ENCODE measurements at places on chromosomes 2 and 18. TPM values are rescaled to one million over a fixed set of nuclear protein-coding genes. Genes with fewer than 3 reads are reported as not detected.

GRCh38 chr2:63012541-63012940 lies 38.1 kb upstream of the OTX1 start:
- DNase-seq, result no peak

DNA sequence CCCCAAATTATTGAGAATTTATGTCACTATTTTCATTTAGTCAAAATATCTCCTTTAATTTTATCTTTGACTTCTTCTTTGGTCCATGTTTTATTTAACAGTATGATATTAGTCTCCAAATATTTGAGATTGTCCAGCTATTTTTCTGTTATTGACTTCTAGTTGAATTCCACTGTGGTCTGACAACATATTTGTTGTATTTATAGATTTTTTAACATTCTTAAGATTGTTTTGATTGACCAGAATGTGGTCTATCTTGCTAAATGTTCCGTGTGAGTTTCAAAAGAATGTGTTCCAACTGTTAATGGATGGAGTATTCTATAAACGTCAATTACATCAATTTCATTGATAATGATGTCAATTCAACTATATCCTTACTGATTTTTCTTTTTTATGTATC lies 1452.1 kb downstream of the SUCLG1 start:
- no peak for DNase-seq

The CAPN14 gene
- total RNA-seq, result not detected

DNA sequence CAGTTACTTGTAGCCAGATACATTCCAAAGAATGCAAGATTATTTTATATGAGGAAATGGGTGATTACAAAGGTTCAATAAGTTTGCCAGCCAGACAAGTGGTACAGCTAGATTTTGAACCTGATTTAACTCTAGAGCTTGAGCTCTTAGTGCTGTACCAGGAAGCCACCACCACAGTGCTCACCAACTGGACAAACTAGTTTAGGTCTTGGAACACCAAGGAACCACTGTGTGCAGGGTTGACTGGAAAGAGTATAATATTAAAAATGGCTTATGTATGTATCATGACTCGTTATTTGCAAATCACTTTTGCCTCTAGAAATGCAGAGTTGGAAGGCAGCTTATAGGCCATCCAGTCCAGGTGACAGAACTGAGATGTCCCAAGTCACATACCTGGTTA lies 177.2 kb downstream of the TXNL1 start:
- no peak for DNase-seq

- DNase-seq, result no peak
Observed at GRCh38 chr2:114034742-114035141, 144.9 kb downstream of the ACTR3 start.

DNA sequence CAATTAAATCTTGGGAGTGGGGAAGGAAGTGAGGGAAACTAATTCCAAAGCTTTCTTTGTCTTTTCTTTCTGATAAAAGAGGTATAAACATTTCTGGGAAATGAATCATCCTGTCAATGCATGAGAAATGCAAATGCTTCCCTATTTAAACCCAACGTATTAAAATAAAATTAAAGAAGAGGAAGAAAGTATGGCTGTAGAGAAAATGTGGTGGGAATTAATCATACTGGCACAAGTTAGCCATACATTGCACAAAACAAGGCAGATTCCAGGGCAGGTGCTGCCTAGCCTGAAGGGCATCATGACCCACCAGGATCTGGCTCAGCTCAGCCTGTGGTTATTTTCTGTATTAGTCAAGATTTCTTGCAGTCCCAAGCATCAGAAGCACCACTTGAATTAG lies 338.0 kb downstream of the NYAP2 start:
- peak; percentile 57 for DNase-seq

The ERBB4 gene
- 0.07 TPM for total RNA-seq

DNA sequence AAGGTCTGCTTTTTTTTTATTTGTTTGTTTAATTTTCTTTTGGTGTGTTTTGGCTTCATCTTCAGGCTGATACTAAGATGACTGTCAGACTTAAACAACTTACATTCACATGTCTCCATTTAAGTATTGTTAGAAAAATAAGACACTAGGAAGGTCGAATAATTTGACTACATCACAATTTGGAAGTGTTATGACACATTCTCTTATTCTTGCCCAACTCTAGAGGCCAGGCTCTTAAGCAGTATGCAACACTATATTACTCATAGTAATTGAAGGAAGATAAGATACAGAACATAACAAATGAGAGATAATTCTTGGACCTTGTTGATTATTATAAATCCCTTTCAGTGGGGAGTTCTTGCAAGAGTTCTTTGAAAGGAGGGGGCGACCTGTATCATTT lies 295.3 kb upstream of the COL3A1 start:
- no peak for DNase-seq

DNA sequence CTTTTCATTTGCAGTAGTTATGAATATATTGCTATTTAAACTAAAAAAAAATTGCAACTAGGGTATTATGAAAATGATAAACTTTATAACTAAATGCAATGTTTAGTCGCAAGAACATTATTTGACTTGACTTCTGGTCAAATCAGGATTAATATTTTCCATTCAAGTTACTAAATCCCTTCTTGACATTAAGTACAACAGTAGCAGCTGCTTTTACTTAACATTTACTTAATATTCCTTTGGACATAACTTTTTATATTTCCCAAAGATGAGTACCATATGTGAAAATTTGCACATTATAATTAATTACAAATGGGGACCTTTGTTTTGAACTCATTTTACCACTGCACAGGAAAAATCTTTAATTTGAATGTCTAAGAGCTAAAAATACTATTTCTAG lies 74.0 kb downstream of the PMS1 start:
- DNase-seq, result no peak

DNA sequence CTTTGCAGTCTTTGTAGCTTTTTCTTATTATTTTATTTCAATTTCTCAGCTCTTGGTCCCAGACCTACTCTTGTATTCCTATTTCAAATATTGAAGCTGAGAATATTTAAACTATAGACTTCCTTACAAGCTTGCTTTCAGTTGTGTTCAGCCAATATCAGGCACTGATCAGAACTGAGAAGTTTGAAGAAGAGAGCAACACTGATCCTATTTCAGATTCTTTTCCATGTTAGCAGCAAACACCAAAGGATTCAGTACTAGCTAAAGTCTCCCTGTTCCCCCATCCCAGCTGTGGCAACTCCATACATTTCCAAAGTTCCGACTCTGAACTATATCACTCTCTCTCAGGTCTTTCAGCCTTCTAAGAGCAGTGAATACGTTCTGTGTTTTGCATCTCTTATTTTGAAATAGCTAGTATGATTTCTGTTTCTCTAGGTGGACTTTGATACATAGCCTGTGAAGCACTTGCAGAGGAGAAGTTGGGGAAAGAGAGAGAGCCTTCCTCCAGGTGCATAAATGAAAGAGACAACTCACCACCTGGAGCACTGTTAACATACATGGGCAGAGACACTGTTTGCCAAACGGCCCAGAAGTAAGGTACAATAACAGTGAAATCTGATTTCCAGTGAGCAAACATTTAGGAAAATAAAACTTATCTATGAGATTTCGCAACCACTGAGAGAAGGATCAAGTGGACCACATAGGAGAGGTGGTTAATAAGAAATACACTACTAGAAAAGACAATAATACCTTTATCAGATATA lies 135.0 kb upstream of the ZNF804A start:
- no peak for DNase-seq

The CYTIP gene
- total RNA-seq, result not detected

DNA sequence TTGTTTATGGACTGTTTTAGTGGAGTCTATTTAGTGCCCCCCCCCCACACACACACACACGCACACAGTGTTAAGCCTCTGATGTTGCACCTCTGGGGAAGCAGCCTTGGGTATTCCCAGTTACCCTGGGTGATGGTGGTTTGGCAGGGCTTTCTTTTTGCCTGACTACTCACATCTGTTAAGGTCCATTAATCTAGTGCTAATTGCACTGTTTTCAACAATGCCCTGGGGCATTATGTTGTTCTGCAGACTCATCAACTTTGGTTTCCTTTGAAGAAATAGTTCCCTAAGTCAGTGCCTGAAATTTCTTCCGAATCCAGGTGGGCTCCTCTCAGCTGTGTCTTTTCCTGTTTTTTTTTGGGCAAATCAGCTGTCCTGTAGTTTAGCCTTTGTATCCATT lies 34.7 kb downstream of the SPOPL start:
- DNase-seq, result no peak

The DCTN1 gene
- total RNA-seq, result 99.3 TPM

DNA sequence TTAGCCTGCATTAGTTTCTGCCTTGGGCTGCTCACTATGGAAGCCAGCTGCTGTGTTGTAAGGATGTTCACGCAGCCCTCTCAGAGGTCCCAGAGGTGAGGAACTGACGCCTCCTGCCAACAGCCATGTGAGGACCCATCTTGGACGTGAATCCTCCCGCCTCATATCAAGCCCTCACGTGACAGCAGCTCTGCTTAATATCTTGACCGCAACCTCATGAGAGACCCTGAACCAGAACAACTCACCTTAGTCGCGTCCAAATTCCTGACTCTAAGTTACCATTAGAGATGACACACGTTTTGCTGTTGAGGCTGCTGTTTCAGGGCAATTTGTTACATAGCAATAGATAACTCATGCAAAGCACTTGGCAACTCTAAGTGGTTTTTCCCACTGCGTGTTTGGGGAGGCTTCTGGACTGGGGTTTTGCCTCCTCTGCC lies 97.7 kb downstream of the TMEM17 start:
- DNase-seq, result no peak

- DNase-seq, result no peak
Observed at GRCh38 chr2:148512501-148512900, 132.1 kb upstream of the EPC2 start.

DNA sequence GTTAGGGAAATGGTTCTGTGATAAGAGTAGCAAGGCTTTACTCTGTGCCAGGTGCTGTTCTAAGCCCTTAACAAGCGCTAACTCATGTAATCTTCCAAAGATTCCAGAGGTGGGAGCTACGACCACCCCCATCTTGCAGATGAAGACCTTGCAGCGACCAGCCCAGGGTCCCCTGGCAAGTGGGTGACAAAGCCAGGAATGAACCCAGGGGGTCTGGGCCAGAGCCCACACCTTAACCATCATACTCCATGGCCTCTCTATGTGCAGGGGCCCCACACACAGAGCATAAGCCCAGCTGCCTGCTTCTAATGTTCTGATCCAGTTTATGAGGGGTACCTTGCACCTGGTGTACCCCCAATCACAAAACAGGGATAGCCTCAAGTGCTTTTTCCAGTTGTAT lies 105.3 kb downstream of the ZBTB7C start:
- DNase-seq, result no peak

The SERPINB12 gene
- total RNA-seq, result not detected

All from MG63 (cell line).